Choroid plexus epithelial cell (primary cell): ENCODE measurements at places on chromosomes 1 and 21.
A peak's percentile ranks its signal among the peaks of the same experiment; 100 is the strongest.

- DNase-seq, result no peak
Observed at GRCh38 chr1:210372491-210372890, 43.8 kb downstream of the HHAT start.

GRCh38 chr1:227445746-227446145 is 117.6 kb upstream of the ZNF678 start:
- DNase-seq, result no peak

- no peak for DNase-seq
Observed at GRCh38 chr1:59504276-59504675, 207.4 kb downstream of the FGGY start.

- no peak for DNase-seq
Observed at GRCh38 chr1:230066031-230066430, 1.0 kb upstream of the GALNT2 start.

GRCh38 chr1:150165622-150166612 is 16.2 kb downstream of the PLEKHO1 start:
- DNase-seq, result peak; percentile 67

DNA sequence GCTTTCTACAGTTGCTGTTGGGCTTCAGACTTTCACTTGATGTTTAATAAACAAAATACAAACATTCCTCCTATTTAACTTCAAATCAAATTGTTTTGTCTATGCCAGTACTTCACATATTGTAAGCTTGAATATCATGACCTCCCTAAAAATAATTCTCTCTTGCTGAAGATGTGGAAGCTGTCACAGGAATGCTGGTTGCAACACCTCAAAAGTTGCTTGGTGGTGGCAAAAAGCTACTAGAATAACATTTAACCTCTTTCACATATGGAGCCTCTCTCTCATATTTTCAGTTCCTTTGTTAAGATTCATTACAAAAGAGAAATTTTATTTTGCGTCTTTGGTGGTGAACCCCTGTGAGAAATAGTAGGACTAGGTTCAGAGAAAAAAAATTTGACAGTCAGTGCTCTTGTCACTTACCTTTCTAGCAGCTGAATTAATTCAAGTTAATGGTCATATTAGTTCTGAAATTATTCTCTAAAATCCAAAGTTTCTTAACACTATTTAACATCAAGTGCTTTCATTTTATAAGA is 25.5 kb upstream of the F13B start:
- DNase-seq, result peak; percentile 56

DNA sequence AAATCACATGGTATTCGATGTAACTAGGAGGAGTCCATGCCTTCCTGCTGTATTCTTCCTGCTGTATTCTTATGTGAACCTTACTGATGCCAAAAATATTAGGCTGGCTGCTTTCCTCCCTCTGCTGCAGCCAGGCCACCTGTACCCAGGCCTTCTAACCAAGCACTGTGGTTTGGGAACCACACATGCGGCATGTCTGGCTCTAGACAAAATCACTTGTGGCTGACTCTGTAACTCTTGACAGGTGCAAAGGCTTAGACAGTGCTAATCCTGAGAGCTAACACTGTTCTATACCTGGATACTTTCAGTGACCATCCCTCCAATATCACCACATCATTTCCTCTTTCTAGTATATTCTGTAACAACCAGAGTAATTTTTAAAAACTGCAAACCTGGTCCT is 67.7 kb downstream of the PCP4 start:
- DNase-seq, result no peak

DNA sequence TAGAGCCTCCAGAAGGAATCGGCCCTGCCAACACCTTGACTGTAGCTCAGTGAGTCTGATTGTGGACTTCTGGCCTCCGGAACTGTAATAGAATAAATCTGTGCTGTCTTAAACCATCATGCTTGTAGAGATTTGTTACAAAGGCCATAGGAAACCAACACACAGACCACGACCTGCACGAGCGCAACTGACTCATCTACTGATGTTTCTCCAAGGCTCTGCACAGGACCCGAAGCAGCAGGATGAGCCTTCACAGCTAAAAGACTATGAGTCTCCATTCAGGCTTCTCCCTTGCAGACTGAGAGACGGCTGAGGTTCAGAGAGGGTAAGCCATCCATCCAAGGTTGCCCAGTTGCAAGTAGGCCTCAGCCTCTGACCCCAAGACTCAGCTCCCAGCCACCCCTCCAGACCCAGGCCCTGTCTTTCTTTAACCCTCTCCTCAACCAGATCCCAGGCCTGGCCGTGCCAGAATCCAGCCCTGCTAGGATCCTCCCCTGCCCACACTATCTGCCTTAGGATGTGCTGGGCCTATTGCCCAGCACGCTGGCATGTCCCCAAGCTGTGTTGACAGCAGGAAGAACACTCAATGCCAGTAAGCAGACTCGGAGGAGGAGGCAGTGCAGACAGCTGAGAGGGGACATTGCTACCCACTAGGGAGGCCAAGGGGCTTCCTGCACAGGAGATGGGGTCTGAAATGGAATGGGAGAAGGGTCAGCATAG is 109.0 kb downstream of the HMGB4 start:
- no peak for DNase-seq

GRCh38 chr1:185373813-185374529 is 56.9 kb upstream of the IVNS1ABP start:
- peak; percentile 41 for DNase-seq

DNA sequence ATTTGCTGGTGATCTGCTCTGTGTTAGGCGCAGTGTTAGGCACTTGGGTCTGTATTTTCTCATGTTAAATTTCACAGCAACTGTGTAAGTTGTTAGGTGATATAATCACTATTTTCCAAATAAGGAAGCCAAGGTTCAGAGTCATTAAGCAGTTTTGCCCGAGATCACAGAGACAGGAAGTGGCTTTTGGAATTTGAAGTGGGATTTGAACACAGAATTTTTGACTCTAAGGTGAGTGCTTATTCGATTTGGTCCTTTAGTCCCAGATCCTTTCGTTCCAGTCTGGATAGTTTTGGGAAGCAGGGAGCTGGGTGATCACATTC is 114.9 kb downstream of the NMNAT2 start:
- no peak for DNase-seq

DNA sequence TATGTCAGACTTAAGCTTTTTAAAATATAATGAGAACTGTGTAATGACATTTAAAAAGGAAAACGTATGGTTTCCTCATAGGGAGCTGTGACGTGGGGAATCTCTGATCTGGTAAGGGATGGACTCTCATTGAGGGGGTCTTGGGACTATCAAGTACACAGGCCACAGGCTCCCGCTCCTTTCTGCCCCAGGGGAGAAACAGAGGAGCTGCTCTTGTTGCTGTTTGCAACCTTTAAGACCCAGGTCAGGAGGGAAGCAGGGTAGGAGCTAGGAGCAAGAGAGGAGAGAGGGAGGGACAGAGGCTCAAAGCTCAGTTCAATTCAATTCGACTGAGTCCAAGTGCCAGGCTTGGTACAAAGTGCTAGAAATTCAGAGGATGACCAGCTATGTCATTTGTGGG is 185.1 kb upstream of the CSF3R start:
- no peak for DNase-seq

GRCh38 chr1:99887890-99888289 is 37.7 kb downstream of the AGL start:
- DNase-seq, result no peak

DNA sequence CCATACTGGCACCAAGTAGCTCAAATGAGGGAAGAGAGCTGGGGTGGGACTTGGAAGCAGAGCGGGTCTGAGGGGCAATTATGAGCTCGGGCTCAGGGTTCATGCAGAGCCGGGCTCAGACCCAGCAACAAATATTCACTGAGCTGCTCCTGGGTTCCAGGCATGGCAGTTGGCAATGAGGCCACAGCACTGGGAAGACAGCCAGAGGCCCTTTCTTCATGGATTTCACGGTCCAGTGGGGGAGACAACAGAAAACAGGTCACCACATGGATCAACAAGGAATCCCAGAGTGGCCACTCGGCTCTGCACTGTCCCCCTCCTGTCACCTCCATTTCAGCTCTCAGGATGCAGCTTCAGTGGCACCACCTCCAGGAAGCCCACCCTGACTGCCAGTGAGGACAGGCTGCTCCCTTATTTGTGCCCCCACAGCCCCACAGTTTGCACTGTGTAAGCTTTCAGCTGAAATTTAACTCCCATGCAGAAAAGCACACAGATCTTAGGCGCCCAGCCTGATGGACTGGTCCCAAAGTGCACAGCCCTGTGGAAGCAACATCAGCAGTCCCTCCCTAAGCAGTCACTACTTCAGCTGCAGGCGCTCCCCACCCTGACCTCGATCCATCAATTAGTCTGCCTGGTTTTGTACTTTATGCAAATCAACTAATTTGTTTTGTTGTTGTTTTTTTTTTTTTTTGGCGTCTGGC is 22.4 kb downstream of the ARHGEF19 start:
- no peak for DNase-seq

GRCh38 chr1:31647106-31647505 is 2.4 kb upstream of the PEF1 start:
- DNase-seq, result no peak

DNA sequence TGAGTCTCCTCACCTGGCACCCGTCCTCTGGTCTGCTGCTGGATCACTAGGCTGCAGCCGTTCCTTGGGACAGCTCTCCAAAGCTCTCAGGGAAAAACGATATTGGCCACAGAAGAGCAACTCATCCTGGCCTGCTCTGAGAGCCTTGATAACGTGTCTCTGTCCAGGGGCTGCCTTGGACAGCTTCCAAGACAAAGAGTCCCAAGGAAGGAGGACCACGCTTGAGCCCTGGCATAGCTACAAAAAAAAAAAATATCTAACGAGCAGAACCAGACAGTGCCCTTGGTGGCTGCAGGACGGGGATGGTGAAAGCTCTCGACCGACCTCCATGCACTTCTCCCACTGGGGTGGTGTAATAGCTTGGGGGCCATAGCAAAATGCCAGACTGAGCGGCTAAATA is 589.6 kb downstream of the NPHP4 start:
- DNase-seq, result no peak

GRCh38 chr1:46183079-46183847 is 7.0 kb upstream of the P3R3URF start:
- peak; percentile 80 for DNase-seq

GRCh38 chr1:88219521-88219920 is 464.6 kb upstream of the PKN2 start:
- DNase-seq, result no peak

GRCh38 chr1:9654051-9654833 is 2.7 kb downstream of the PIK3CD start:
- DNase-seq, result no peak

- DNase-seq, result no peak
Observed at GRCh38 chr1:167973832-167974231, 37.0 kb upstream of the MPC2 start.

GRCh38 chr1:35745124-35745730 is 24.6 kb downstream of the CLSPN start:
- DNase-seq, result no peak

GRCh38 chr1:237171454-237172117 is 129.6 kb downstream of the RYR2 start:
- no peak for DNase-seq

DNA sequence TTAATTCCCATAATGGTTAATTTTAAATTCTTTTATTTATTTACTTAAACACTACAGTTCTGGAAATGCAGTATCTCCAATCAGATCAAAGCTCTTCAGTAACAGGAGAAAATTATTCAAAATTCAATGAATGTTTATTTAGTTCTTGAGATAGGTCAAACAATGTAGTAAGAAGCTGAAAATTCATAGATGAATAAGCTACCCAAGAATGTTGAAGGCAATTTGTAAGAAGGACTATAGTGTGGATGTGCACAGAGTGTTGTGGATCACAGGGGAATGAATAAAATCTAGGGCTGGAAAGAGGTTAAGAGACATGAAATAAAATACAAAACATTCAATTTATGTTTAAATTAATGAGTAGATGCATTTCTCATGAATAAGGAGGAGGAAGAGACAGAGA is 72.0 kb downstream of the OLFM3 start:
- no peak for DNase-seq

DNA sequence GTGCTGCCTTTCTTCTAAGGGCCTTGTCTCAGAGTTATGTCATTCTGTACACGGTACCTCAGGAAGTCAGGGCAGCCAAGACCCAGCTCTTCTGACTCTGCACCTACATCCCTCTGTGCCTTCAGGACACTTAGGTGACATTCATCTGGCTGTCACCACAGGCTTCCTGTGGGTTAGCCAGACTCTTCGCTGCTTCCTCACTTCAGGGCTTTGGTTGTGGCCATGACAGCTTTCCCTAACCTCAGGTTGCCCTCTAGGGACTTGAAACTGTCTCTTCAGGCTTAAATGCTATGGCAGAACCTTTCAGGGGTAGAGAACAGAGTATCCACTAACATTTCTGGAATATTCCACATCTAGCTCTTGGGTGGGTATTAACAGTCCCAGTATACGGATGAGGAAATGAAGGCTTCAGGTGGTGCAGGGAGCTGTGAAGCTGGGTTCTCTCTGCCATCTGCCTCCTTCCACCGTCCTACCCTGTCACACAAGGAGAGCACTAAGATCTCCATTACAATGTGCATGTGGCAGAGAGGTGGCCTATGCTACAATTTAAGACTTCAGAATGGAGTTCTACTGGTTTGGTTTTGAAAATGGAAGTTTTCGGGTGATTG is 9.9 kb downstream of the TSSK3 start:
- no peak for DNase-seq

DNA sequence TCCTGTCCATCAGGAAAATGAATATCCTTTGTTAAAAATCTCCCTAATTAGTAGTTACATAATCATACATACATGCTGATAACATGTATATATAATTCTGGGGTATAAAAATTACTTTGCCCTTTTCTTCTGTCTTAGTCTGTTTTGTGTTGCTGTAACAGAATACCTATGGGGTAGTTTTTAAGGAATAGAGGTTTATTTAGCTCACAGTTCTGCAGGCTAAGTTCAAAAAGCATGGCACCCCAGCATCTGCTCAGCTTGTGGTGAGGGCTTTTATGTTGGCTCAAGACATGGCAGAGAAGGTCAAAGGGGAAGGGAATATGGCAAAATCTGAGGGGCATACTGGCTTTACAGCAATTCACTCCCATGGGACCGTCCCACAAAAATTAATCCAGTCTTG is 16.3 kb upstream of the RPS6KC1 start:
- no peak for DNase-seq

- DNase-seq, result no peak
Observed at GRCh38 chr21:29293495-29293894, 5.2 kb upstream of the BACH1 start.

DNA sequence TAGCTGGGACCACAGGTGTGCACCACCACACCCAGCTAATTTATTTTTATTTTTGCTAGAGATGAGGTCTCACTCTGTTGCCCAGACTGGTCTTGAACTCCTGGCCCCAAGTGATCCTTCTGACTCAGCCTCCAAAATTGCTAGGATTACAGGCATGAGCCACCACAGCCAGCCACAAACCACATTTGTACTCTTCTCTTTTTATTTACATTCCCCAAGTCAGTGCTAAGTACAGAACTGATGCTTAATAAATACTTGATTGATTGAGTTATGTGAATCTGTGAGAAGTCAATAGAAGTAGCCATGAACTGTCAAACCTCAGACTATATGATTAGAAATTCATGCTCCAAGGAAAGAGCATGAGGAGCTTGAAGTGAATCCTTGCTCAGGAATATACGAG is 48.5 kb upstream of the S1PR1 start:
- peak; percentile 49 for DNase-seq

- DNase-seq, result peak; percentile 98
Observed at GRCh38 chr1:8873506-8874229, 4.8 kb downstream of the ENO1 start.
